ENCODE measurements at places on chromosomes 7 and 10.

DNA sequence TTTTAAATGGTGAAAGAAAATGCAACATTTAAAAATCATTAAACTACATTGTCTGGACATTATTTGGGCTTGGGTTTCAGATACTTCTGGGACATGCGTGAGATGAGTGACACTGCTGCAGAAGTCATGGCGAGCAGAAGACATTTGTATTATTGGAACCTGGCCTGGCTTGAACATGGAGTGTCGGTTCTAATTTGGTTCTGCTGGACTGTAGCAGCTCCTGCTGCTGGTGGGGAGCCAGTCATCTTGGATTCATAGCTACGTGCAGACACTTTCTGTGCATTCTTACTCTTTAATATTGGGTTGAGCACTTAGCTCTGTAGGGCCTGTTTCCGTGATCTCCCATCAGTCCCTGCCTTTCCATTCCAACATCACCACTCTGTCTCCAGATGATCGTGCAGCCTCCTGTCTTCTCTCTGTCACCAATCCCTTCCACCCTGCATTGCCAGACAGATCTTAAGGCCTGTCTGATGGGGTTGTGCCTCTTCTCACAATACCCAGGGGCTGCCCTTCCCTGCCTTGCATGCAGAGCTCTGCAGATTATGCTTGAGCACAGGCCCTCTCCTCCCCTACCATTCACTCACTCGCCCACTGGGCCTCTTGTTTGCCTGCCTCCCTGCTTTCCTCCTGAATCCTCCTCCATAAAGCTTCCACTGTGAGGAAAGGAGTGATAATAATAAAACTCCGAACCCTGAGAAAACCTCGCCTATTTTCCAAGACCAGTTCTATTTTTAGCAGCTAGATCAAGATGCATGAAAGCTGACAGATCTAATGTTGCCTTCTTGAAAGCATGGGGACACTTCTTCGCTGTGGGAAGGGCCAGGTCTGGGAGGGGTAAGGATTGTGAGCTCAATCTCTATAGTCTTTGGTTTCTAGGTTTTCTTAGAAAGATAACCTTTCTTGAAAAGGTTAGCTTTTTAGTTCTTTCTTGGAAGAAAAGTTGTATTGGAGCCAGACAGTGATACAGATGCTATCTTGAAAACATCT is 32.9 kb downstream of the CELF2 start:
- DNase-seq = no peak

GRCh38 chr10:36675458-36675880 is 449.9 kb upstream of the ANKRD30A start:
- DNase-seq = no peak

DNA sequence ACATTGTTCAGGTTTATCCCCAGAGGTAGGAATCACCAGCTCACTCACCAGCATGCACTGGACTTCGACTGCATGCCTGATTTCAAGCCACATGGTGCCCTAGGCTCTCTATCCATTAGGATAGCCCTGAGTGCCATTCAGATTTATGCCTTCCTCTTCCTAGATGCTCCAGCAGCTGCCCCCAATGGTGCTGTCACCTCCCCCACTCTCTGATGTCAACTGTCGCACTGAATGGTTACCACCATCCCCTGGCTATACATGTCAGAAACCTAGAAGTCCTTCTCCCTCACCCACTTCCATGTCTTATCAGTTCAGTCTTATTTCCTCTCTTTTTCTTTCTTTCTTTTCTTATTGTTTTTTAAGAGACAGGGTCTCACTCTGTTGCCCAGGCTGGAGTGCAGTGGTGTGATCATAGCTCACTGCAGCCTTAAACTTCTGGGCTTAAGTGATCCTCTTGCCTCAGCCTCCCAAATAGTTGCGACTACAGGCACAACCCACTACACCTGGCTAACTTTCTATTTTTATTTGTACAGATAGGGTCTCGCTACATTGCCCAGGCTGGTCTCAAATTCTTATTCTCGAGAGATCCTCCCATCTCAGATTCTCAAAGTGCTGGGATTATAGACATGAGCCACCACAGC is 2.9 kb downstream of the SFXN4 start:
- DNase-seq = no peak

DNA sequence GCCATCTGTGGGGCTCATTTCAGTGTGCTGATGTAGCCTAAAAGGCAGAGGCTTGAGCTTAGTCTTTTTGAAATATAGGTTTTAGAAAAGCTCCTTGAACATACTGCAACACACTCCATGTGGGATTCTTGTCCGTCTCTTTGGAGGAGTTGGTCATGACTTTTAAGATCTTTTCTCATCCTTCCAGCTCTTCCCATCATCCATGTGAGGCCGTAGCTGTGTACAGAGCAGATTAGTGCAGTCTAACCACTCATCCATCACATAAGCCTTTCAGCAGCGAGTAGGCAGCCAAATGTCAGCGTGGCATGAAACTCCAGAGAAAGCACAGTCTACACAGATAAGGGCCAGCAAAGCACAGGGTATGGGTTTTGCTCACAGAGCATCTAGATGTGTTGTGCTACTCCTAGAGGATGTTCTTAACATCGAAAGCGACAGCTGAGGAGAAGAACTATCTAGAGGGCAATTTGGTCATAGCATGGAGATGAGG is 28.1 kb upstream of the NPVF start:
- DNase-seq = no peak

- DNase-seq = no peak
Observed at GRCh38 chr7:107152011-107152410, 16.8 kb upstream of the HBP1 start.

DNA sequence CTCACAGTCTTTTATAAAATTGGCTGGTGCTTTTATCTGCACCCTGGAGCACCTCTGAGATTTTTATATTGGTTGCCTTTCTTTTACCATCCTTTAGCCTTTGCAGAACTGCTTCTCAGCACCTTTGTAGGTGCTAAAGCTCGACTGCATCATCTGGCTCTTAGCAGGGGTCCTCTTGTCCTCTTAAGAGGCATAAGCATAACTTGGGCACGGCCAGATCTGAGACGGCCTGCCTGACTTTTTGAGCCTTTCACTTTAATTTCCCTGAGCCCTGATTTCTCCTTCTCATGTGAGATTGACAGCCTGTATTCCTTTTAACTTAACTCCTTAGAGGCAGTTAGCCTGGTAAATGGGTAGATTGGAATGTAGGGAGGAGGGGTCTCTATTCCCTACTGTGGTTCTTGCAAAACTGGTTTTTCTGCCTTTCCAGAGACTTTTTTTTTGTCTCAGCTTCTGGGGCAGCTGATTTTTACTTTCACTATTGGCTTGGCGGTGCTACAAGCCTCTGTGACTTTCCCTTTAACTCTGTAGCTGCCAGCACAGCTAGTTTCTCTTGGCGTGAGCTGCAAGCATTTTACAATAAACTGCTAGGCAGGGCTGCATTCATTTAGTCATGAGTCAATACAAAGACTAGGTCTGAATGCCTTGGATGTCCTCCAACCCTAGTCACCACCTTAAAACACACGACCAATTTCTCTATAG is 24.0 kb downstream of the ZPBP start:
- DNase-seq = peak; percentile 16

DNA sequence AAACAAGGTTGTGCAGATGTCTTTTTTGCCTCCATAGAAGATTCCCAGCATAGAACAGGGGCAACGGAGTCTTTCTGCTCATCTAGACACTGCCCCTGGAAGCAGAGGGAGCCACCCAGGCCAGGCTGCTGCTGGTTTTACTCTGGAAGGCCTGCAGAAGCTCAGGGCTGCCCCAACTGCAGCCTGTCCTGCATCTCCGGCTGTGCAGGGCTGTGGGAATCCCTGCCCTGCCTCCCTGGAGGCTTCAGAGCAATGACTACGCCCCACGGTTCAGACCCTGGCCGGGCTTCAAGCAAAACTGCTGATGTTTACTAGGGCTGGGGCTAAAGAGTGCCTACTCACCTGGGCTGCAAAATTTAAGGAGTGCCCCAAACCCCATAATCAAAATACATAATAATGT is 43.9 kb downstream of the GHRHR start:
- DNase-seq = no peak

DNA sequence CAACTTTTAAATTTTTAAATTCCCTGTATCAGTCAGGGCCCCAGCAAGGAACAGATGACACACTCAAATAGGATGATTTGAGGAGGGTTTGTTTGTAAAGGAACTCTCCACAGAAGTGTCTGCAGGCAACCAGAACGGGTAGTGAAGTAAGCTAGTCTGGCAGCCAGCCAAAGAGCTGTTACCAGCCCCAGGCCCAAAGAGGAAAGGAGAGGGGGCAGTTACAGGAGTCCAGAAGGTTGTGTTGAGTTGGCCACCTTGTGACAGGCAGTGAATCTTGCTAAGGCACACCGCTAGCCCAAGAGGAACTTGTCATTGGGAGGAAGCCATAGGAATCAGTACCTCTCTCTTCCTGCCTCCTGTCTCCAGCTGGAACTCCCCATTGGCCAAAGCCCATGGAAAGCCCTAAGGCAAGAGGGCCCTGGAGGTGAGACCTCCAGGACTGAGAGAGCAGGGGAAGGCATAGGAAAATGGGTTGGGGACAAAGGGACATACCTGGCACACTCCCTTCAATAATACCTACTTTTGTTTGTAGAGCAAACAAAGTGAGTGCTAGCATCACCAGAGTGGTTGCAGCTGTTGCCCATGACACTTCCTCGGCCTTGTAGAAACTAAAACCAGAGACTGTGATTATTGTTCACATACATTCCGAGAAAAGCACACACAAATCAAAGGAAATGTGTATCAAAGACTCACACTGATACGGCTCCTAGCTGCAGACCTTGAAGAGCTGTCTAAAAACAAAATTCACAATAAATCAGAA is 25.4 kb upstream of the GATAD1 start:
- no peak for DNase-seq

- no peak for DNase-seq
Observed at GRCh38 chr7:144653449-144653848, 182.4 kb downstream of the TPK1 start.

DNA sequence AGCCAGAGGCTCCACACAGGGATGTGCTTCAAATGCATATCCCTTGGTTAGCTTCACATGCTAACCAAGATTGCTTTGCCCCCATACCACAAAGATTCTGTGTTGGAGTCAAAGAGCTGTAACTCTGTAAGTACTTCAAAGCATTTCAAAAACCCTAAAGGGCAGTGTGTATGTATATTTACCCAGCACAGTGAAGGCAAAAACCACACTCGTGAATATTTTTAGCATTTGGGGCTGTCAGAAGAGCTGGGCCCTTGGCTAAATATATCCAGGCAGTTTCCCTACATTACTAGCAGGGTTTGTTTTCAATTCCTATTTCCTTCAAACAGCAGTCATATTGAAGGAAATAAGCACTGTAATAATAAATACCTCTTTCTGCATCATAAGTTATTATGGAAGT is 84.2 kb upstream of the STEAP1B start:
- peak; percentile 10 for DNase-seq

DNA sequence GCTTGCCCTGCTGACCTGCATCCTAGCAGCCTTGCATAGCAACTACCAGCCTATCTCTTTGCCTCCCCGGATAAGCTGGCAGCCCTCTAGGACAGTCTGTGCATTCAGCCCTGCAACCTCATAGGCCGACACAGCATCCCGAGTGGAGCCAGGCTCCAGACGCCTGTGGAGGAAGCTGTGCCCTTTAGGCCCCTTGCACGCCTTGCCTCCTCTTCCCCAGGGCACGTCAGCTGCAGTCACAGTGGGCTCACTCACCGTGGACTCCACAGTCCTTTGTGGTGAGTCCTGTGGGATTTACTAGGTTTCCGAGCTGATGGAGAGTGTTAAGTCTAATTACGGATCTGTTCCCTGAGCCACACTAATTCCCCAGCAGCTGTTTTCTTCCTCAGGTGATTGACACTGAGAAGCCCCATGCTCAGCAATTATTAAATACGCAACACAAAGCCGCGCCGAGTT is 540.0 kb downstream of the TCERG1L start:
- DNase-seq = no peak

GRCh38 chr7:107728276-107728675 is 15.7 kb upstream of the CBLL1 start:
- DNase-seq = no peak

DNA sequence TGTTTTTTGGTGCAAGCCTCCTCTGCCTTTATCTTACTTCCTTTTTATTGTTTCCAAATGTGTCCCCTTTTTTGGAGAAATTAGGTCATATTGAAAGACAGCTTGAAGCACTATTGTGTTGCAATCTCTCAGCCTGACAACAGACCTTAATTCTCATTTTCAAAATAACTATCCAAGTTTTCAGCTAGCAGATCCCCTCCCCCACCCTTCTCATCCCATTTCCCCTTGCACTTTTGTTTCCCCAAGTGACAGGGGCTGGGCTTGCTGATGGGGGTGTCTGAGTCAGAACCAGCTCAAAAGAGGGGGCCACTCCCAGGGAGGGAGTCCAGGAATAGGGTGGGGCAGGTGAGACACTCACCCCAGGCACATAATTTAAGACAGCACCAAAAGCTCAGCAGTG is 75.3 kb downstream of the MKI67 start:
- no peak for DNase-seq

- no peak for DNase-seq
Observed at GRCh38 chr7:94375691-94376090, 19.0 kb upstream of the COL1A2 start.

GRCh38 chr7:158585721-158586498 is 1.7 kb downstream of the PTPRN2 start:
- no peak for DNase-seq

GRCh38 chr10:88270061-88270808 is 312.9 kb downstream of the RNLS start:
- no peak for DNase-seq

GRCh38 chr7:22597844-22598243 is 97.9 kb upstream of the STEAP1B start:
- no peak for DNase-seq

GRCh38 chr10:118291122-118291521 is 51.0 kb downstream of the FAM204A start:
- DNase-seq = no peak

GRCh38 chr10:79149662-79150443 is 81.1 kb downstream of the ZMIZ1 start:
- no peak for DNase-seq

GRCh38 chr7:151873402-151873965 is 3.4 kb downstream of the PRKAG2 start:
- DNase-seq = no peak

GRCh38 chr7:101702362-101702850 is 73.3 kb upstream of the MYL10 start:
- DNase-seq = no peak
